ENCODE measurements at places on chromosomes 6 and 20.

DNA sequence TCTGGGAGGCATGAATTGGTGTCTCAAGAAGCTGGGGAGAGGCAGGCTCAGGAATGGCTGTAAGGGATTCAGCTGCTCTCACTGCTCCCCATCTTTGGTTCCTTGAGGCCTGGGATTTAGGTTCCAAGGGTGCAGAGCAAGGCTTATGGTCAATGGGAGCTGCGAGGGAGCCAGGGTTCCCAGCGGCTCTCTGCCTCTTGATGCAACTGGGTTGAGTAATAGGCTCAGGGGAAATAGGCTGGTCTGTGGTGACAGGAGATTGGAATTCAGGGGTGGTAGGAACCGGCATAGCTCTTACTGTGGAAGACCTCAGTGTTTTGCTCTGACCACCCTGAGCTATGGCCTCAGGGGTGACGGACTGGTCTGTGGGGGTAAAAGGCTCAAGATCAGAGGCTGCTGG is 13.0 kb upstream of the NRM start:
- DNase-seq, result no peak

DNA sequence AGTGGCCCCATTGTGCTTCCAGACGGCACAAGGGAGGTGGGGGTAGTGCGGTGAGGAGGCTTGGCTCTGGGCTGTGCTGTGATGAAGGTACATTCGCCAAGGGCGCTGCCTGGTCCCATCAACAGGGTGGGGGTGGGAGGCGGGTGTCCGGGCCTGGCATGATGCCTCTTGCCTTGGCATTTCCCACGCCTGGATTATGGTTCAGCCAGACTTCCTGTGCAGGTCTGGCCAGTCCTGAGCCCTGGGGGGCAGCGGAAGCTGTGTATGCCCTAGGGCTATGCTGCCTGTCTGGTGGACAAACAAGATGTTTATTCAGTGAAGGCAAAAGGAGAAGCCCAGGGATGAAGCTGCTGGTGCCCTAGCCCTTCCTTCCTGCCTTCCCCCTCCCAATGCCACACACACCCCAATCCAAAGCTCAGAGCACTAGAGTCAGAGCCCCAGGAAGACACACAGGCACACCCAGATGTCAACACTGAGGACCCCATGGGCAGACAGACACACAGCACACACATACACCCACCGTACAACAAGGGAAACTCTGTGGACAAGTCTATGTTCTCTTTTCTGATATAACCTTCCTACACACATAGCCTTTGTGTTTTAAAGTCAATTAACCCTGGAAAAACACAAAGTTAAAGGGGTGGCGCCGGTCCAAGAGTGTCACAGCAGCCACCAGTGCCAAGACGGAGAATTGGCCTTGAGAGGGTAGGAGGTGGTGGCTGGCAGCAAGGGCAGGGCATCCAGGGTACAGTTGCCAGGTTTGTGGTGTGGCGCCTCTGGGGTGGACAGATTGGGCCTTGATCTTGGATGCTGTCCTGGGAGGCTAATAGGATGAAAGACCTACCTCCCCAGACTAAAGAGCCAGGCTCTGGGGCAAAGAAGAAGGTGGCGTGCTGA is 54.7 kb upstream of the SAYSD1 start:
- no peak for DNase-seq

DNA sequence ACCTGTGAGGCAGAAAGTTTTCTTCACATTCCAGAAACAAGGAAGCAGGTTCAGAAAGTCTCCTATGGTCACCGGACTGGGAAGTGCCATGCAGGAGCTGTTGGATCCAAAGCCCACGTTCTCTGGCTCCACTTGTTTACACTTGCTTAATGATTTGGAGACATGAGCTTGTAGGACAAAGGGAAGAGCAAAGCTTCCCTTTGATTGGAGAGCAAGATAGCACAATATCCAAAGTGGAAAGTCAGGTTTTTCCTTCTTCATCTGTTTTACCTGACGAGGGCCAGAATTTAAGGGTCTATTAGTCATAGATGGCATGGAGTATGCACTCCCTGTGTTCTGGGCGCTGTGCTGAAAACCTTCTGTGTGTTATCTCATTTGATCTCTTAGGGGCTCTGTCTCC is 81.2 kb downstream of the PDE7B start:
- no peak for DNase-seq

- DNase-seq, result no peak
These were observed 74.3 kb upstream of the TENT5A start for GRCh38 chr6:81826784-81827183.

- DNase-seq, result no peak
These were observed 313.0 kb upstream of the AGPAT4 start for GRCh38 chr6:161586887-161587286.

DNA sequence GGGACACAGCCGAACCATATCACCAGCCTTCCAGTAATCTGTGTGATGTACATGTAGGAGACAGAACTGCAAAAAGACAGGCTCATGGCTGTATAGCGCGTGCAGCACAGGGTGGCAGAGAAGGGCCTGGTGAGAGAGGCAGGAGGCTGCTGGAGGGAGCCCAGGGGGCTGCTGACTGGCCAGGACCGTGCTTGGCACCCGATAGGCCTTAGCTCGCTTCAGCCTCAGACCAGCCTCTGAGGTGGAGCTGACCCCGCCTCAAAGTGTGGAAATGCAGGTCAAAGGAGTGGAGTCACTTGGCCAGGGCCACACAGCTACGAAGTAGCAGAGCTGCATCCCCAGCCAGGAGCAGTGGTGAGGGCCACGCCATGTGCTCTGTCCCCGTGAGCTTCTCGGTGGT is 707.6 kb downstream of the QKI start:
- no peak for DNase-seq

DNA sequence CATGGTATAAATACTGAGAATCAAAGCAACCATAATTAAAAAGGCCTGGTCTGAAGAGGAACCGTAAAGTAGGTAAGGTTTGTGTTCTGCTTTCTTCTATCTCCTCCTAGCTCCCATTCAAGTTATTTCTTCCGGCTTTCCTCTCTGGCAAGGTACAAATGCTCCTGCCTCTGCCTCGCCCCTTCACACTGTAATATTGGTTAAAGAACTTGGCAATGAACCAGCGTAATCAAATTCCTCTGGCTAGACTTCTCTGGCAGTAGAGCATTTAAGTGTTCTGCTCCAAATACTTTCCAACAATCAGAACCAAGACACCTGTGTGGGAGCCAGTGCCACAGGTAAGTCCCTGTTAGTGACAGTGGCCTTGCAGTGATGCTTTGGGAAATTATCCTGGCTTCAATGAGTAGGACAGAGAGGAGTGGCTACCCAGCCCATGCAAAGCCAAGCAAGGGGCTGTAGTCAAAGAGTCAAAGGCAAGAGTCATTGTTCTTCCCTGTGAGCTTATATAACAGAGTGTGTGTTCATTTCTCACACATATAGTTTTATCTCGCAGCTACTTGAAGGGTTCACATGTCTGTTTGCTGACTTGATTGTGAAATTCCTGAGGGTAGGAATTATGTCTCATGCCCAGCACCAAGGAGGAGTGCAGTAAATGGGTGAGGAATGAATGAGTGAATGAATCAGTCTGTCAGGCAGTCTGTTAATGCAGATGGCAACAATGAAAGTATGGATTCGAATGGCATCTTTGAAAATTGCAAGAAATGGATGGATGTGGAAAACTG is 329.3 kb downstream of the NRN1 start:
- DNase-seq, result no peak

DNA sequence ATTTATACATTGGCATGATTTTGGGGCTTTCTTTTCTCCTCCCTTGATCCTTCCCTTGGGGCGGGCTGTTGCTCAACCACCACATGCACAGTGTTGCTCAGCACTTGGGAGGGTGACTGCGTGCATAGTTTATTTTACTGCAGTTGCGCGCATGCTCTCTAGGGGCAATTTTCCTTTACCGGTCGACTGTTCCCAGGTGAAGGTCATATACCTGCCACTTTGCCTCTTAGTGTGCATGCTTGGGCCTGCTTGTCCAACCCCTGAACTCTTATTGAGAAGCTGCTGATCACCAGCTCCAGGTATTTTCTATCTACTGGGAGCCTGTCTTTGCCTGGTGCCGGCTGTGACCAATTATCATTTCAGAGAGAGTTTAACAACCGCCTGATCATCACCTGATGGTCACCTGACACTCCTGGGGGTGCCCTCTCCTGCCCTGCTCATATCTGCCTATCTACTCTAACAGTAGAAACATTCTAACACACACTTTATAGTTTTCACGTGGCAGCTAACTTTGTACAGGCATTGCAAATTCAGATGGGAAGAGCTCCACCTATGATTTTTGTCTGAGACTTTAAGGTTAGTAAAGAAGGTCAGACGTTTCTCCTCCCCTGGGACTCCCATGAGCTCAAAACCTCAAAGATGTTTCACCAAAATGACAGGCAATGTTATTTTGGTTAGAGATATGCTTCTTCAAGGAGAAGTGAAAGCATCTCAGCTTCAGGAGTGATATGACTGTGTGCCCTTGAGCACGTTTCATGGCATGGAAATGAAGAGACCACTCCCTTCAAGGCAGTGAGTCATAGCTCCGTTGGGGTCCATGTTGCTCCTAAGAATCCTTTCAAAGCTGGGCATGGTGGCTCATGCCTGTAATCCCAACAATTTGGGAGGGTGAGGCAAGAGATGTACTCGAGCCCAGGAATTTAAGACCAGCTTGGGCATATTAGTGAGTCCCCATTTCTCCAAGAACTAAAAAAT is 227.5 kb upstream of the MYLIP start:
- DNase-seq, result no peak

DNA sequence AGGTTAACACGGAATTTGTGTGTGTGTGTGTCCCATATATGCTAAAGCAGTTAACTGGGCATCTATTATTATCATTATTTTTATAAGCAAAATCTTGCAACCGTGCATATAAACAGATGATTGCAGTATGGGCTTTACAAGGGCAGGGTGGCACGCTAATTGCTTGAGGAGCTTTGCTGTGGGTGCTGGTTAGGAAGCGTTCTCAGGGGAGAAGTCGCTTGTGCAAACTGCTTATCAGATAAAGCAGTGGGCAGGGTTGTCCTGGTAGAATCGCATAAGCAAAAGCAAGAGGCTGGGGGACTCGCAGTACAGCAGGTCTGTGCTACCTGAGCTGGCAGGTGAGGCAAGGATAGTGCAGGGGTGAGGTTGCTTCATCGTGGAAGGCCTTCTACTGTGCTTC is 9.7 kb upstream of the CCN6 start:
- DNase-seq, result no peak

DNA sequence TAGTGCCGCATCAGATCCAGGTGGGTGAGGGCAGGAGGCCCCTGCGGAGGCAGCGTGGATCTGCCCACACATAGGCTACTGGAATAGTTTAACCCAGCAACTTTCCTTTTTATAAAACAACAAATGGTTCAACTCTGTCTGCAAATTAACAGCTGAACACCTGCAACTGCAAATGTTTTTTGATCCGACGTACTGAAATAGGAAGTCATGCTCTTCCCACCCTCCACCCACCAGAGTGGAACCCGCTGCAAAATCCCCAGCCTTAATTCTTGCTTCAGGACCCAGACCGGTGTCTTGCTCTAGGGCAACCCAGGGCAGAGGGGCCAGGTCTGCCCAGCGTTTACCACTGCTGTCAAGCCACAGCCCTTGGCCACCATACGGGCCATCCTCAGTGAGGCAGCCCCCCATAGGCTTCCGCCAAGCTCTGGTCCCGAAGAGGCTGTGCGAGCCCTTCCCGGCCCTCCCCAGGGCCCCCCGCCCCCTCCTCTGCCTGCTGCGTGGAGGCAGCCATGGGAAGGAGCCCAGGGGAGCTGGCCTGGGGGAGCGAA is 334.3 kb downstream of the ZFAND3 start:
- DNase-seq, result no peak

DNA sequence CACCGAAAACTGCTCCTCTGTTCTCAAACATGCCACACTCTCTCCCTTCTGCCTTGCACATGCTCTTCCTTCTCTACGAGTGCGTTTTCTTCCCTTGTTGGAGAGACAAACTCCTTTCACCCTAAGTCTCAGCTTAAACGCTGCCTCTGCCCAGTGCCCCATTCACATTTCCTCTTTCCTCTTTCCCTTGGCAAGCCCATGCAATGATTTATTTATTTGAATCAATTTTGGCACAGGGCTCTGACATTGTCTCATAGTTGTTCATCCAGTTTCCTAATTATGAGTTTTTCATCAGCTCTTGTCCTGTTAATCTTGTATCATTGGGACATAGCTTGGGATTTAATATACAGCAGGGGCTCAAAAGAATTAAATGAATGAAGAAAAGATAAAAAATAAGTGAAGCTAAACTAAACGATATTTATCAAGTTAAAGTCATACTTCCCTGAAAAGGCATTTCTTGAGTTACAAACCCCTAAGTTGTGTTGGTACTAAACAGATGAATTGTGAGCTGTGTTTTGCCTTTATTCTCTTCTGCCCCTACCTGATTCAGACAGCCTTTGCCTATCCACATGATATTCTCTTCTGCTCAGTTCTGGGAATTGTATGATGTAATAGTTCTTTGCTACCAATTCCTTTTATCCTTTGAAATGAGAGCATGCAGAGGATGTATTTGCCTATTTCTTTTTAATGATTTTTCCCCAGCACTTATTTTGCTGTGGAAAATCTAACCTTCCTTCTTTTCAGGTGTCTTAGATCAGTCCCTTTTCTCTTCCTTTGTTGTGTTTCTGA is 704.4 kb downstream of the UTRN start:
- DNase-seq, result no peak

DNA sequence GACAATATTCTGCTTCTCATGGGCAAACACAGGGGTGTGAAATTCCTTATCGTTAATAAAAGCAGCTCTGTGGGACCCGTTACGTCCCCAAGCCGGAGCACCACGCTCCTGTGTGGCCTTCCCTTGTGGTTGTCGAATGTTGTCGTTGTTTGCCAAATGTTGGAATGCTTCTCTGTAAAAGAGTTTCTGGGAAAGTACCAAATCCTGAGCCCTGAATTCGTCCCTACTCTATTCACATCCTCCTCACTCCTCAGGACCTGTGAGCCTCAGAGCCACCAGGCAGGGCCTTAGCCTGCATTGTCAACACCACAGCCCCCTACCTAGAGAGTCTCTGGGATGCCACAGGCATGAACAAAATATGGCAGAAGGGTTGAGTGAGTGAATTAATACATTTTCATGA is 64.0 kb downstream of the THBS2 start:
- no peak for DNase-seq

Data from NCI-H1436 treated with DMSO at 0.1 percent for 48 hours (cell line).